ENCODE measurements at places on chromosomes 1 and 21.

- no peak for ATAC-seq
Measured at GRCh38 chr1:77279929-77280328, 1.9 kb upstream of the AK5 start.

DNA sequence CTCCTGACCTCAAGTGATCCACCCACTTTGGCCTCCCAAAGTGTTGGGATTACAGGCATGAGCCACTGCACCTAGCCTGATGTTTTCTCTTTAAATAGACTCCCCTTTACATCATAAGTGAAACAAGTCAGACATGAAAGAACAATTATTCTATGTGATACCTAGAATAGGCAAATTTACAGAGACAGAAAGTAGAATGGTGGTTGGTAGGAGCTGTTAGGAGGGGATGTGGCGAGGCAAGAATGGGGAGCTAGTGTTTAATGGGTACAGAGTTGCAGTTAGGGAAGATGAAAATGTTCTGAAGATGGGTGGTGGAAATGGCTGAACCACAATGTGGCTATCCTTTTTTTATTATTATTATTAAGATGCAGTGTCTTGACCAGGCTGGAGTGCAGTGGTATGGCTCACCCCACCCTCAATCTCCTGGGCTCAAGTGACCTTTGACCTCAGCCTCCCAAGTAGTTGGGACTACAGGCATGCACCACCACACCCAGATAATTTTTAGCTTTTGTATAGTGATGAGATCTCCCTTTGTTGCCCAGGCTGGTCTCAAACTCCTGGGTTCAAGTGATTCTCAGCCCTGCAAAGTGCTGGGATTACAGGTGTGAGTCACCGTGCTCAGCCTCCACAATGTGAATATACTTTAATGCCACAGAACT is 28.4 kb downstream of the ELF3 start:
- ATAC-seq = no peak

DNA sequence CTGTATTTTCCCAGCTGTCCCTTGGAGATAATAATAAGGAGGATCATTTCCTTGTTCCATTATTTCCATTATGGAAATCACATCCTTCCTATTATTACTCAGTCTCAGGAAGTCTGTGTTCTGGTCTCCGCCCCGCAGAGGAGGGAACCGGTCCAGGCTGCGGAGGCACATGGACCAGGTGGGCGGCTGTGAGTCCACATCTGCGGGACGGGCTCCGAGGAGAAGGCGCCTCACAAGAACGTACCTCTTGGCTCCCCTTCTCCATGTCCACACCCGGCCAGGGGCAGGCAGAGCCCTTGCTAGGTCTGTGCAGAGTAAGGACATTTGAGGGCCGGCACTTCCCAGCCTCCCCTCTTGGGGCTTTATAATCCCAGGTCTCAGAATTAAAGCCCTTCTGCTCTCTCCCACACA is 14.6 kb downstream of the RAB7B start:
- peak; percentile 41 for ATAC-seq

- no peak for ATAC-seq
Measured at GRCh38 chr1:67578397-67579020, 106.5 kb upstream of the GADD45A start.

DNA sequence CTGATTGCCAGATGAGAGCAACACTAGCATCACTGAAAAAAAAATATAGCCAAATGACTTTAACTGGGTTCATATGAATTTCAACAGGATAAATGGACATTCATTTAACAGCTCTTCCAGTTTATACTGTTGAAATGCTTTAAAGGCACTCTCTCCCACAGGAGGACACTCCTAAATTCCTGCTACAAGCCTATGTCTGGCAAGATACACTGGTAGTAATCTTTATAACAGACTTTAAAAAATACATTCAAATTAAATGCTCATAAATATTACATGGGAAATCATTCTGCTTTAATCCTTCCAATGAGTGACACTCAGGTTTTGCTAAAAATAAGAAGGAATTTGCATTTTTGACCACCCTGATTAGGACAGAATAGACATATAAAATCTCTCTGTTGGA is 526.7 kb upstream of the ADAMTS5 start:
- ATAC-seq = no peak

DNA sequence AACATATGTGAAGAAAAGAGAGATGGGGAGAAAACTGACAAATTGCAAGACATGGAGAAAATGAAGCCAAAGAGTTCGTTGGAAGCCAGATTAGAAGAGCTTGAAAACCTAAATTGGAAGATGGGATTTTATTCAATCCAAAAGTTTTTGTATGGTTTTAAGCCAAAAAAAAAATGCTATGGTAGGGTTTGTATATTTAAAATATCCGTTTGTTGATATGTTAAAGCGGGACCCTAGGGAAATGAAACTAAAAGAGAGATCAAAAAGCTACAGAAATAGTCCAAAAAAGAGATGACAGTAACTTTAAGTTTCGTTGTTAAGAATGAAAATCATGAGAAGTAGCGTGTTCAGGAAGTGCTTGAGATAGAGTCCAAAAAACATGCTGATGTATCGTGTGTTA is 617.7 kb upstream of the ADGRL2 start:
- no peak for ATAC-seq

DNA sequence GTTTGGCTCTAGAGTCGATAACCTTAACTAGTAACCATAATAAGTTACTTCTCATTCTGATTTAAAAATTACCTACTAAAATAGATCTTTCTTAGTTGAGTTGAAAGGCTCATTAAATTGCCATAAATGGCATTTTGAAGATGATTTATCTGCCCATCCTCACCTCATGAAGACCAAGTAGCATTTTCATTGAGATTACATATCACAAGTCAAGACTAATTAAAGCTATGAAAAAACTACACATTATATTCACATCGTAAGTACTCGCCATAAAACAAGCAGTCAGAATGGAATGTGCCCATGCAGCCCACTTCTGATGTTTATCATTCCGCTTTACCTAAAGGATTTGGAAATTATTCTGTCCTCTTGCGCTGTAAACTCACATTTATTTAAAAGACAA is 212.0 kb downstream of the COL11A1 start:
- no peak for ATAC-seq

GRCh38 chr1:9822897-9823692 is 670 bp downstream of the CLSTN1 start:
- peak; percentile 10 for ATAC-seq

- ATAC-seq = peak; percentile 32
Measured at GRCh38 chr1:94033849-94034248, 87.1 kb downstream of the ABCA4 start.

DNA sequence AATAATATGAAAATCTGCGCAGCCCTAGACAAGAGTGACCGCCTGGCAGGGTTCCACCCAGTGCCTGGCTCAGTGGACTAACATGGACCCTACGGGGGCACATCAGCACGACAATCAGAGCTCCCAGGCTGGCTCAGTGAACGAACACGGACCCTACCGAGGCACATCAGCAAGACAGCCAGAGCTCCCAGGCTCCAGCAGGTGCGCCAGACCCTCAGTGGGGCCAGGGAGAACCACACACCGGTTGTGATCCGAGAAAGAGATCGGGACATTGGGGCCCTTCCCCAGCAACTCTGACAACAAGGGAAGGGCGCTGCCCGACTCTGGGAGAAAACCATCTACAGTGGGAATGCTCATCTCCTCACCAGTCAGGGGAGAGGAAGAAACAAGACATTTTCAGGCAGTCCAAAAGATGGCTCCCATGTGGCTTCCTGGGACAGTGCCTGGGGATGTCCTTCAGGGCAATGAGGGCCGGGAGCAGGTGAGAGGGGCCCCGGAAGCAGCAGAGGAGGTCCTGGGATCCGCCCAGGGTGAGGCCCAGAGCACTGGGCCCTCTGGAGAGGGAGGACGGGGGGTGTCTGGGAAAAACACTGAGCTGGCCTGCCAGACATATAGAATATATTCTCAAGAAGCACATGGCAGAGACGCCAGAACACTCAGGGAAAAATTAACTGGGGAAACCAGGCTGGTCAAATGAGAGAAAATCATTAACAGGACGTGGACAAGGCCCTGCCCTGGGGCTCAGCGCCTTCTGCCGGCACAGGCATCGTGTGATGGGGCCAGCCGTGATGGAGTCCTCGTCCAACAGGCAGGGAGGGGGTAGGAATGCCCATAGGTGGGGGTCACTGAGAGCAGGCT is 4.8 kb downstream of the ARHGEF16 start:
- ATAC-seq = no peak

GRCh38 chr1:84620720-84621313 is 46.6 kb upstream of the CTBS start:
- ATAC-seq = peak; percentile 87

- no peak for ATAC-seq
Measured at GRCh38 chr1:179955287-179955680, 674 bp downstream of the CEP350 start.

GRCh38 chr1:226526801-226527595 is 21.6 kb upstream of the STUM start:
- ATAC-seq = no peak

DNA sequence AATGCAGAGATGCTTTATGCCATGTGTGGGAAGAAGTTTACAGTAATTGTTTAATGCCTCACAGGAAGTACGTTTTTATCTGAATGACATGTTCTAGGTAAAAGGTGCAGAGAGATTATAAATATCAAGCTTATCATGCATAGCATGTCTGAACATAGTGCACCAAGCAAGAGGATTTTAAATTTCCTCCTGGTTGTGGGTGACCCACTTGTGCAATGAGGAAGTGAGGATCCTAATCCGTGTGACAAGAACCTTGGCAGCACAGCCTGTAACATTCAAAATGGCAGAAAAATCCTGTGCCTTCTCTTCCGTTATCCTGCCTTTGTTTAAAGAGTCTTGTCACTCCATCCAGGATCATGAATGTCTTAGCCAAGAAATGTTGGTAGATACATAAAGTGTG is 75.6 kb downstream of the PLA2G4A start:
- ATAC-seq = no peak

DNA sequence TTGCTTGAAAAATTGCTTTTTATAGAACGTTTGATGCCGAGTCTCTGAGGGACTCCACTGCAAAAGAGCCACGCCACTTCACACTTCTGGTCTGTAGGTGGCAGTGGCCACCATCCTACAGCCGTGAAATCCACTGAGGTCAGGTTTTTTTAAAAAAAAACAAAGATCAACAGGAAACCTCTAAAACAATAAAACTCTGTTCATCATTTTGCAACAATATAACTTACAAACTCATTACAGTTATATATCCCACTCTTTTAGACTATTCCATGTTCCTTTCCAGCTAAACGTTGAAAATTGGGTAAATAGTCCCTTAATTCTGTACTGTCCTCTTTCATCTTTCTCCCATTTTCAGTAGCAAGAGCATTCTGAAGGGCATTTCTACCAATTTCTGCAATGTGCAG is 64.6 kb upstream of the FMN2 start:
- peak; percentile 70 for ATAC-seq

DNA sequence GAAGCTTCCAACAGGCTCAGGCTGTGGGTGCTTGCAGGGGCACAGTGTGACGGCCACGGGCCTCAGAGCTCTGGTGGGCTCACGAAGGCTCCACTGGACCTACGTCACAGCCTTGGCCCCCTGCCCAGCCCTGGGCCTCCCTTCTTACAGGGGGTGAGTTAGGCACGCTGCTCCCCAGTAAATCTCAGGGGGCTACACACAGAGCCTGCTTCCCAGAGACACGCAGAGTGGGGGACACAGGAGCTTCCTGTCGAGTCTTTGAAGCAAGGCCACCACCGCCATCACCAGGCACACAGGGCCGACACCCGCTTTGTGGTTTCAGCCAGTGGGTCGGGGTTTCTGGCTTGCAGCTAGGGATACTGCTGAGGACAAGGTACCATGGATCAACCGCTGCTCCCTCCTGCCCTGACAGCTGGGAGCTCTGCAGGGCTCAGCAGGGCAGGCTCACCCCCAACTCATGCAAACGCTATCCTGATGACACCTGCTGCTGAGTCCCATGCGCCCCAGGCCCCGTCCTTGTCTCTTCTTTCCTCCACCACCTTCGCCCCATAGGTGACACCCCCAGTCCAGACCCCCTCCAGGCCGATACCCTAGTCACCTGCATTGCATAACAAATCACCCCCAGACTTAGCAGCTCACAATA is 5.5 kb upstream of the CFAP410 start:
- ATAC-seq = peak; percentile 45

GRCh38 chr21:39673163-39673562 is 60.4 kb downstream of the B3GALT5 start:
- no peak for ATAC-seq

DNA sequence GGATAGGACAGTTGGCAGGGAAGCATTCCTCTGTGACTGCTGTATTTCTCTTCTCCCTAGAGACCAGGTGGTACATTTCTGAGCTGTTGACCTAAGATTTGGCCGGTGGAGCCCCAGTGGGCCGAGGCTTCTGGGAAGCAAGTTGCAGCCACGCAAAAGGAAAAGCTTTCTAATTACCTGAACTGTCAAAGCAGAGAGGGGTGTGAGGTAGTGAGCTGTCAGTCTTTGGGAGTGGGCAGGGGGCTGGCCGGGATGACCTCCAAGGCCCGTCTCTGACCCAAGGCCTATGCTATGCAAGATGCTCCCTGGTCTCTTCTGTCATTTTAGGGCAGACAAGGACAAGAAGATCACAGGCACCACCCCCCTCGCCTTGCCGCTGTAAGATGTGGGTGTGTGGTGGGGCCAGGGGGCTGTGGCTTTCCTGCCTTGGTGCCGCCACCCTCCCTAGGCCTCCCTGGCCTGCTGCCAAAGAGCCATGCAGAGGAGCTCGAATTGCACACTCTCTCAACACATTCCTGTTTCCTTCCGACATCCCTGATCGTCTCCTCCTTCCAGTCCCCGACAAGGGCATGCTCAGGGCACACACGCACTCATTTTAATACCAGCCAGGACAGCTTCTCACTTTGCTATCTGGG is 7.7 kb downstream of the PADI1 start:
- ATAC-seq = peak; percentile 81

GRCh38 chr1:19852036-19852435 is 30.2 kb upstream of the OTUD3 start:
- no peak for ATAC-seq

DNA sequence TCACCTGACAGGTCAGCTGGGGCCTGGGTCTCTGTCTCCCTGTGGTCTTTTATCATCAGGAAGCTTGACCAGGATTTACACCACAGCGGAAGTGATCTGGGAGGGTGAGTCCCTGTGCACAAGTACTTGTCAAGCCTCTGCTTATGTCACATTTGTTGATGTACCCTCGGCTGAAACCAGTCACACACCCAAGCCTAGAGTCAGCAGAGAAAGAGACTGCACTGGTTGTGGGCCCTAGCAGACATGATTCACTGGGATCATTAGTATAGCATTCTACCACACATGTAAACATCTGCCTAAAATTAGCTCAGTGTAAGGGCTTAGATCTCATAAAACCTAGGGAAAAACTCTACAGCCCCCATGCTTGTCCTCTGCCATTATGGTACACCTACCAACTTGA is 79.3 kb upstream of the LAMC2 start:
- ATAC-seq = no peak

GRCh38 chr1:64403331-64403730 is 66.6 kb upstream of the CACHD1 start:
- no peak for ATAC-seq

Data from motor neuron (in vitro differentiated cells).